ENCODE measurements at places on chromosomes 1 and 21.

DNA sequence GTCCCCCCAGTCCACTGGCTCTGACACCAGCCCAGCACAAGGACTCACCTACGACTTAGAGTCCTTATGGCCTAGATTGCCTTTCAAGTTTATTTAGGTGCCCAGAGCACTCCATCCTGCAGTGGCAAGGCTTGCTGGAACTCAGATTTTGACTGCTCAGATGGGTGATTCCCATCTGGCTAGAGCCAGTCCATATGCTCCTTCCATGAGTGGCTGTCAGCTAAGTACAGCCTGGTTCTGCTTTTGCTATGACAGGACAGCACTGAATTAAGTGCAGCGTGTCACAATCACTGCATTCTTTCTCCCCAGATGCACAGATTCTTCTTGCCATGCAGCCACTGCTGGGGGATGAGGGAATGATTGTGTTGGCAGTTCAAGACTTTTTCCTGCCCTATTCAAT is 43.8 kb downstream of the GPR52 start:
- DNase-seq: no peak

DNA sequence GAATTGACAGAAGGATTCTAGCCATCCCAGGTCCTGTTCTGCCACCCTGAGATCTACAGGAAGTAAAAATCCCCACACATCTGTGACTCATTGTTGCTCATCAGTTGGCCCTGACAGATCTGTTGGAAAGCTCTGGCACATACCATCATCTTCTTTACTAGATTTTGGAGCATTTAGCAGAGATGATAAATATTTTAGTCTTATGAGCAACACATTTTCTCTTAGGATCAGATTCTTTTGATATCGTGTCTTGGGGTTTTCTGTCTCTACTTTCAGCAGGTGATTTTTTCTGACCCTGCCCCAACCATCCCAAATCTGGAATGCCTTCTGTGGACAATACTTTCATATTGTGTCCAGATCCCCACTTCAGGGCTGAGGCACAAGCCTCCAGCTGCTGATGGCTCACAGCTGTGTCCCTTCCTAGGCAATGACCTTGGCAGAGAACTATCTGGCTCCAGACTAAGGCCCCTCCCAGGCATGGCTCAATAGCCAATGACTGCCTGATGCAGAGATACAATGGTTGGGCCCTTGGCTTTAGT is 102.8 kb downstream of the GDAP2 start:
- no peak for DNase-seq

GRCh38 chr1:210949039-210949438 is 184.9 kb downstream of the KCNH1 start:
- DNase-seq: no peak

DNA sequence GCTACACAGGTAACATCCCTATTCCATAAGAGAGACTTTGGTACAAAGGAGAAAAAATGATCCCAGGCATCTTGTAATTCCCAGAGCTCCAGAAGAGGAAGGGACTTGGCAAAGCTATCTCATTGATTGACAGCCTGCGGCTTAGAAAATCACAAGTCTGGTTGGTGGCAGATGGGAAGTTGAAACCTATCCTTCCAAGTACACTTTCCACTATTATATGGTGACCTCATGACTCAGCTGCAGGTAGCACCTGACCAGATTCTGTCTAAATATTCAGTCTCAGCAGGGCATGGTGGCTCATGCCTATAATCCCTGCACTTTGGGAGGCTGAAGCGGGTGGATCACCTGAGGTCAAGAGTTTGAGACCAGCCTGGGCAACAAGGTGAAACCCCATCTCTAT is 89.9 kb downstream of the TIAM1 start:
- no peak for DNase-seq

- DNase-seq: no peak
Measured at GRCh38 chr1:4510276-4510691, 144.1 kb upstream of the AJAP1 start.

DNA sequence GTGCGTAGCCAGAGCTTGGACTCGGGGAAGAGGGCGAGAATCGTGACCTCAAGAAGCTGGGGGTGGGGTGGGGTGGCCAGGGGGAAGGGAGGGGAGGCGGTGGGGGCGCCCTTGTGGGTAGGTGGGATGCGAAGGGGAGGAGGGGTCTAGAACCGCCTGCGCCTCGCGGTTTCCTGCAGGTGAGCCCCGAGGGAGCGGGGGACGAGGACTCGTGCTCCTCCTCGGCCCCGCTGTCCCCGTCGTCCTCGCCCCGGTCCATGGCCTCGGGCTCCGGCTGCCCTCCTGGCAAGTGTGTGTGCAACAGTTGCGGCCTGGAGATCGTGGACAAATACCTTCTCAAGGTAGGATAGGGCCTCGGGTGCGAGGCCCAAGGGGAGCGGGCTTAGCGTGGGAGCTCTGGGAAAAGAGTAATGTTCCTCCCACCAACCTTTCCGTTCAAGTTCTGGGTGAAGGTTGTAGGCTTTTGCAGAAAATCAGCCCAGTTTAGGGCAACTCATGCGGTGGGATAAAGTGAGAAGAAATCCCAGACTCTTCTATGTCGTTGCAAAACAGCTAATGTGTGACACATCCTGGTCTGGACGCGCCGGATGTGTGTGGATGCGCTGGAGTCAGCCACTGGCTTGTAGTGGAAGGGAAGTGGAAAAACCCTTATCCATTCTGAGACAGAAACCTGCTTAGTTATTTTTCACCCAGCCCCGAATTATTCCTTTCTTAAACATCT is 2.9 kb downstream of the LHX8 start:
- no peak for DNase-seq

DNA sequence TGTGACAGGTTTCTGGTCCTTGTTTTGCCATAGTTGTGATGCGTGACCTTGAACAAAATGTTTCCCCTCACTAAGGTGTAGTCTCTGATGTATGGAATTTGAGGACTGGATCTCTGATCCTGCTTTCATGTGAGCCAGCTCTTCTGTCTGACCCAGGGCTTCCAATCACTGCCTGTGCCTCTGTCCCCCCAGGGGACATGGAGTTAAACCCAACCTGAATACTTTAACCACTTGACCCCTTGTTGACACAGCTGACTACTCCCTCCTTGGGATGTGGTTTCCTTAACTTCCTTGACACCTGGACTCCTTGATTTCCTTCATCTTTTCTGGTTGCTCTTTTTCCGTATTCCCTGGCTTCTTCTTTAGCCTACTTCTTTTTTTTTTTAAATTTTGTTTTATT is 36.0 kb upstream of the SSBP3 start:
- DNase-seq: no peak

GRCh38 chr1:233293556-233294446 is 1.7 kb downstream of the PCNX2 start:
- no peak for DNase-seq

DNA sequence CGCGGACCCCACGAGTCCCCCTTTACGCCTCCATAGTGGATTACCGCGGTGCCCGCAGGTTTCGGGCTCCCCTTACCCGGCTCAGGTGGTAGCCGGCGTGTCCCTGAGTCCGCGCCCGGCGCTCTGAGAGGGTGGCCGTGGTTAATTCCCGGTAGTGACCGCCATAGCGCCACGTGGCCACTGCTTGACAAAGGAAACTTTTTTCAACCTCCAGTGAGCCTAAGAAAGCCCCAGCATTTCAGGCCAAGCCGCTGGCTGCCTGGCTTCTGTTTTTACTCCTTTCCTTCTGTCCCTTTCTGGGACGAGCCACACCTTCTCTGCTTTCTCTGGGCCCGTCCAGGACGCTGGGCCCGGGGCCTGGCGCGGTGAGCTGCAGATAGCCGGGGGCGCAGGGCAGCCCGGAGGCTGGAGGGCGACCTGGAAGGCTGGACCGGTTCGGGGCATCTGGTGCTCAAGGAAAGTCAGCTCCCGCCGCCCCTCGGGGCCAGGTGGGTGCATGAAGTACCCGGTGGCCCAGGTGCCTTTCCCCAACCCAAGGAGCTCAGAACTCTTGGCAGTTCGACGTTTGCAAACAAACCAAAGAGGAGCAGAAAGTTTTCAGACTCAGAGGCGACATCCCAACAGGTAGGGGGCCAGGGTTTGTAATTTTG is 540 bp upstream of the C1orf198 start:
- no peak for DNase-seq

- no peak for DNase-seq
Measured at GRCh38 chr1:48726557-48727215, 50.0 kb downstream of the BEND5 start.

- DNase-seq: no peak
Measured at GRCh38 chr1:11690397-11691301, 861 bp upstream of the DRAXIN start.

- DNase-seq: no peak
Measured at GRCh38 chr1:5998051-5998905, 6.1 kb upstream of the NPHP4 start.

- no peak for DNase-seq
Measured at GRCh38 chr21:32193098-32193465, 85.8 kb downstream of the MIS18A start.

- peak; percentile 76 for DNase-seq
Measured at GRCh38 chr1:42730988-42731387, 9.0 kb downstream of the CLDN19 start.

GRCh38 chr1:27861436-27861835 is 10.9 kb upstream of the THEMIS2 start:
- no peak for DNase-seq

DNA sequence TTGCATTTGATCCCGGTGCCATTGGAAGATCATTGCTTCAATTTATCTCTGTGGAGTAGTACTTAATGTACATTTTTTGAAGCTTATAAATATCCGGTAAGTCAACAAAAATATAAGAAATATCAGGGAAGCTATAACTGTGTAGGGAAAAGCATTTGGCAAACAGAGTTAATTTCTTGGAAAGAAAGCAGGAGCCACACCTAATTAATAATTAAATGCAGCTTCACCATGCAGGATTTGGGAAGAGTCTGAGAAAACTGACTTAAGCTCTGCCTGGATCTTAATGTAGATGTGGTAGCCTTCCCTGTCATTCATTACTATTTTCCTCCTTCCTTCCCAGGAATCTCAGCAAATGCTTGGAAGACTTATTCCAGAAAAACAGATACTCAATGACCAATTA is 134.5 kb downstream of the ATP5PO start:
- no peak for DNase-seq

DNA sequence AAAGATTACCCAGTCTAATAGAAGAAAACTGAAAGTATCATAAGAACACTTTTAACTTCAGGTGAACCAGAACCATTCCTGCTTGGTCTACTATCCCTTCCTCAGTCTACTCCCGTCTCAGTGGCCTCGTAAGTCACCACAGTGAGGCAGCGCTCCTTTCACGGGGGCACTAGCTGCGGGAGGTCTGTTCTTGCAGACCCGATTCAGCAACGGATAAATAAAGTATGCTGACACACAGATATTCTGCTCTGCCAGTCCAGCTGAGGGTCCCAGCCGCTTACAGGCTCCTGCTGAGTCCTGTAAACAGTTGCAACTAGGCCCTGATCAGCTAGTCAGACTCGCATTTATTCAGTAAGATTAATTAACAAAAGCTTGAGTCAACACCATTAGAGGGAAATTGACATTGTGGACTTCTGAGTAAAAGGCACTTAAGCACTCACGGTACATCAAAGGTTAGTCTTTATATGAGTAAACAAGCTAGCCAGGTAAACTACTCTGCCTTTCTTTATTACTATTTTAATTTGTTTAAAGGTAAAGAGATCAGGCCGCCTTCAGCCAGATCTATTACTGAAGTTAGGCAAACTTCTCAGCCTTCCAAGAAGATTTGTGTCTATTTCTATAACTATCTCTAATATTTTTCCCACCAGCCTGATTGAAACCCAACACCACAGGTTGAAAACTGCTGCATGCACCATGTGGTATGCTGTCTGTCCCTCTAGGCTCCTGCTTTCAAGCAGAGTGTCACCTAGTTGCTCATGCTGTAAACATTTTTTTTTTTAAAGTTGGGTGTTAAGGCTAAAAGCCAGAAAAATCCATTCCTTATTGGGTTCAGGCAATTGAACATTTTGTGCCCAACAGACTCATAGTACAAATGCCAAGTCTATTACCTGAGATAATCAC is 87.7 kb downstream of the INTS7 start:
- no peak for DNase-seq

- no peak for DNase-seq
Measured at GRCh38 chr1:69836971-69837636, 269.4 kb downstream of the LRRC7 start.

DNA sequence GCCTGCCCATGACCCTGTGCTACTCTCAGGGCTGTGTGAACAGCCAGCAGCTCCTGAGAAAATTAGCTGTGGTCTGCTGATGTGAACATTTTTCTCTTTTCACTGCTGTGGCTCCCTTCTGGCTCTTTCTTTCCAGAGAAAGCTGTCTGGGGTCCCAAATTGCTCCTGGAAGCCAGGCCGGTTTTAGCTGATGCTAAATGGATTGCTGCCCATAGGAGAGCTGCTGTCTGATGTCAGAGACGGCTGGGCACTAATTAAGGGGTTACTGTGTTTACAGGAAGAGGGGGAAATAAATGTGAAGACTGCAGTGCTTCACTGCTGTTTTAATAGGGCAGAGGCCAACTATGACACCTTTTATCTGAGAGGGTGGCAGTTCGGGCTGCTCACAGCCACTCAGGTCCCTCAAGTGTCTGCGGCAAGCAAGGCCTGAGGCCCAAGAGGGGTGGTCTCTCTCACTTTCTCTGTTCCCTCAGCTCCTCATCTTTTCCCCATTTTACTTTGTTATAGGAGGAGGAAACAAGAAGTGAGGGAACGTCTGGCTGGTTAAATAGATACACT is 106.0 kb upstream of the GNG12 start:
- DNase-seq: no peak

- no peak for DNase-seq
Measured at GRCh38 chr1:216221260-216221700, 202.0 kb downstream of the USH2A start.

- no peak for DNase-seq
Measured at GRCh38 chr1:19255288-19255687, 3.7 kb downstream of the MRTO4 start.

- DNase-seq: peak; percentile 77
Measured at GRCh38 chr21:43362321-43362791, 64.6 kb downstream of the SIK1 start.

DNA sequence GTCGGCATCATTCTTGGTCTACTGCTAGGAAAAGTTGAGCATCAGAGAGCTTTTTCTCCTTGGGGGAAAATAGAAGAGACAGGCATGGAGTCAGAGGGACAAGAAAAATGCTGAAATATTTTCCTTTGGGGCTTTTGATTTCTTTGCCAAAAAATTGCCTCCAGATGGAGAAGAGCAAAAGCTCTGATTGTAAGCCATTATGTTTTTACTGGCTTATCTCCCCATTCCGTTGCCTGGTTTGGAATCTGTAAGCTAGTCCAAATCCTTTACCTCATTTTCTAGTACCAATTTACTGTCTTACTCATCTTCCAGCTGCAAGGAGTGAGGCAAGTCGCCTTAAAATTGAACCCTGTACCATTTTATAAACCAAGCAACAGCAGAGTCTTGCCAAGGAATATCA is 23.3 kb upstream of the NBL1 start:
- DNase-seq: no peak

Measured in stimulated activated CD8-positive, alpha-beta memory T cell treated with anti-CD3 and anti-CD28 coated beads, Interleukin-4, amount 100 ng/mL, for 48 hours (primary cell).